Gastrocnemius medialis (tissue), 4 donors: ENCODE measurements at places on chromosomes 1 and 21. TPM values are rescaled to one million over a fixed set of nuclear protein-coding genes. Genes with fewer than 3 reads are reported as not detected.

The NRIP1 gene
- 63.7 TPM for total RNA-seq

The TRIM33 gene
- 31.4 TPM for total RNA-seq

The SLC35D1 gene
- 9.3 TPM for total RNA-seq

The C8A gene
- 0.20 TPM for total RNA-seq

The TNN gene
- total RNA-seq, result not detected

The RBP7 gene
- 8.0 TPM for total RNA-seq

The TPTE gene
- not detected for total RNA-seq

The PPT1 gene
- total RNA-seq, result 17.7 TPM

The LCE3E gene
- not detected for total RNA-seq

The CFAP107 gene
- not detected for total RNA-seq

The CFHR1 gene
- not detected for total RNA-seq

The C8B gene
- total RNA-seq, result 0.68 TPM

The METTL25B gene
- 16.1 TPM for total RNA-seq

The ACOT11 gene
- total RNA-seq, result 3.2 TPM

The RPTN gene
- not detected for total RNA-seq

The KRTAP7-1 gene
- not detected for total RNA-seq

The TAL1 gene
- total RNA-seq, result 0.69 TPM

The CAPN8 gene
- not detected for total RNA-seq

The LCE1C gene
- total RNA-seq, result not detected

The SPATA21 gene
- not detected for total RNA-seq

The KDM5B gene
- 16.5 TPM for total RNA-seq

The AMY2A gene
- total RNA-seq, result not detected

The SGIP1 gene
- 3.3 TPM for total RNA-seq

The PRDM16 gene
- 0.18 TPM for total RNA-seq

The LACTBL1 gene
- not detected for total RNA-seq

The IRF6 gene
- total RNA-seq, result 0.42 TPM

The AGO4 gene
- total RNA-seq, result 34.7 TPM

The CELA3A gene
- total RNA-seq, result not detected

The FAM131C gene
- total RNA-seq, result not detected

The RHBG gene
- total RNA-seq, result not detected

The C1orf115 gene
- total RNA-seq, result 6.7 TPM

The CLCA1 gene
- total RNA-seq, result 1.3 TPM

The CD1D gene
- total RNA-seq, result not detected

The NOS1AP gene
- total RNA-seq, result 0.24 TPM

The SLC44A3 gene
- 0.19 TPM for total RNA-seq

The LCE2B gene
- not detected for total RNA-seq

The TM2D1 gene
- 33.6 TPM for total RNA-seq

The SMAP2 gene
- total RNA-seq, result 61.3 TPM

The TNNI3K gene
- total RNA-seq, result 0.39 TPM

The PDZK1IP1 gene
- total RNA-seq, result 10.9 TPM

The FAM78B gene
- 1.6 TPM for total RNA-seq

The RUNX3 gene
- total RNA-seq, result 1.2 TPM

The ID3 gene
- total RNA-seq, result 71.4 TPM

The PCP4L1 gene
- not detected for total RNA-seq
